ENCODE measurements at places on chromosomes 13 and 19. TPM values are rescaled to one million over a fixed set of nuclear protein-coding genes. Genes with fewer than 3 reads are reported as not detected.
A peak's percentile ranks its signal among the peaks of the same experiment; 100 is the strongest.

DNA sequence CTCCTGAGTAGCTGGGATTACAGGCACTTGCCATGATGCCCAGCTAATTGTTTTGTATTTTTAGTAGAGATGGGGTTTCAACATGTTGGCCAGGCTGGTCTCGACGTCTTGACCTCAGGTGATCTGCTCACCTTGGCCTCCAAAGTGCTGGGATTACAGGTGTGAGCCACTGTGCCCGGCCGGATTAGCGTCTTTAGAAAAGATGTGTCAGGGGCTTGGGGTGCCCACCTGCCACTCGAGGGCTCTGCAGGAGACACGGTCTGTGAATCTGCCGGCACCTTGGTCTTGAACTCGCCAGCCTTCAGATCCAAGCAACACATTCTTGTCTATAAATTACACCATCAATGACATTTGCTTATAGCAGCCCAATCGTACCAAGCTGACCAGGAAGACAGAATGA is 38.8 kb upstream of the TUBGCP3 start:
- DNase-seq = no peak

The KIR2DL4 gene
- total RNA-seq = not detected

DNA sequence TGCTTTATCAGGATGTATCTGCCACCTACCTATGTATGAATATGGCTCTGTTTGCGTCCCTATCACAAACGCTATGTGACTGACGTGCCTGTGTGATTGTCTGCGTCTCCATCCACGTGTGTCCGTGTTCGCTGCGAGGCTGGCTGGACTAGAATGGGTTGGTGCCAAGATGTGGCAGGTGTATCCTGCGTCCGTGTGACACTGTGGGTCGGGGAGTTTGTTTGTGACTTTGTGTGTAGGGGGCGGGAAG is 6.7 kb upstream of the HOOK2 start:
- DNase-seq = no peak

DNA sequence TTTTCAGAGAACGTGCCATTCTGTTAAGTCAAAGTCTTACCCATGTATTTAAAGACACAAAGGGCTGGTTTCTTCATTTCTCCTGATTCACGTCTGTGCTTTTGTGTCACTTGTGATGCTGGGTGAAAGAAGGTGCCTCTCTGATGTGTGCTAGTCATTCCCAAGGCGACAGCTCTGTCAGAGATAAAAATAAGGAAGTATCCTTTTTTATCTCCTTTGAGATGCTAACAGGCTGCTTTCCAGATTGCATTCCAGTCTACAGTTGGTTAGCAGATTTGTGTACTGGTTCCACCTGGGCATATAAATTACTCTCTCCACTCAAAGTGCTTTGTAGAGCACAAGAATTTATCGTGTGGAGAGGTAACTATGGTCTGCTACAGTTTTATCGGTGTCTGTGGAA is 33.5 kb upstream of the DCT start:
- no peak for DNase-seq

DNA sequence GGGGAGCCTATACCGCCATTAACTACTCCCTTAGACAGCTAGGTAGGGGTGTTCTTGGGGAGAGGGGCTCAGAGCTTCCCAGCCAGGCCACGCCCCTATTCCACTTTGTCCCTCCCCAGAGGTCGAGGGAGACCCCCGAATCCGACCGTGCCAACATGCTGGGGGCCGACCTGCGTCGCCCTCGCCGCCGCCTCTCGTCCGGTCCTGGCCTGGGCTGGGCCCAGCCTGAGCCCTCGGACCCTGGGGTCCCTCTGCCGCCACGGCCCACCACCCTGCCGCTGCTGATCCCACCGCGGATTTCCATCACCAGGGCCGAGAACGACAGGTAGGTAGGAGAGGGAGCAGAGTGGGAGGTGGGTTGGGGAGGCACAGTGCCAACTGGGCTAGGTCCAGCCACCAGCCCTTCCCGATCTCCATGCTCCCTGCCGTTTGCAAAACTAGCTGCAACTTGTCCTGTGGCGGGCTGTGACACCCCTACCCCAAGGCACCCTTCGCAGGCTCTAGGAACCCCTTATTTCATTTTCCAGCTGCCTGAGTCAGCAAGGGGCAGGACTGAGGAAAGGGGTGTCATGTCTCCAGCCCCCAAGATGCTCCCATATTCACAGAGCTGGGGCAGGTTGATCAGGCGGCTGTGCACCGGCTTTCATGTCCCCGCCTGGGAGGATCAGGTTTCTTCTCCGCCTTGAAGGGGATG is 2.6 kb upstream of the PDE4A start:
- DNase-seq = no peak

DNA sequence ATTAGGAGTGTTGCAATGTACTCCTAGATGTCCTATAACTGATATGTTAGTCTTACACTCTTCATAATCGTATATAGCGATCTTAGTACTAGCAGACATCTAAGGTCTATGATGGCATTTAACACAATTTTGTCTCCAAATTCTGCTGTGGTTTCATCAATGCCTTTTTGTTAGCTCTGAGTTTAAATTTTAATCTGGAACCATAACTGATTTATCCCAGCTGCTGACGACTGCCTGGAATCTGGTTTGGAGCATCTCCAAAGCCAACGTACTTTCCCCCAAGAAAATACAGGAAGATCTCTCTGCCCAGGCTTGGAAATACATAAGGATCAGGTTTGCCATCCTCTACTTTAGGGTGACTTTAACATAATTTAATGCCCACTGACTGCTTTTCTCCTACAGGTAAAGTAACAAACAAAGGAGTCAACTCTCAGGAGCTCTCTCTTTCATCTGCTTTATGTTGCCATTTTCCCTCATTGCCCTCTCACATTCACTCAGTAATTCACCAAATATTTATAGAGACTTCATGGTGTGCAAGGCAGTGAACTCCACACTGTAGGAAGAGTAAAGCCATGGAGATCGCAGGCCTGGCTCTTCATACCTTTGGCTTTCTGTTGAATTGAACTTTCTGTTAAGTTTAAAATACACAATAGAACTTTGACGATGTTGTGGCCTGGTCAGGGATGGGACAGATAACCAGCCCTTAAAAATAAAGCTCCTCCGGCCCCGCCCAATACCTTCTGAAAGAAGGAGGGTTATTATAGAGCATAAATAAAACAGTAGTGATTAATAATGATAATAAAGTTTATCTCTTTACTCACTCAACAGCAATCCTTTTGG is 23.3 kb upstream of the SPART start:
- no peak for DNase-seq

DNA sequence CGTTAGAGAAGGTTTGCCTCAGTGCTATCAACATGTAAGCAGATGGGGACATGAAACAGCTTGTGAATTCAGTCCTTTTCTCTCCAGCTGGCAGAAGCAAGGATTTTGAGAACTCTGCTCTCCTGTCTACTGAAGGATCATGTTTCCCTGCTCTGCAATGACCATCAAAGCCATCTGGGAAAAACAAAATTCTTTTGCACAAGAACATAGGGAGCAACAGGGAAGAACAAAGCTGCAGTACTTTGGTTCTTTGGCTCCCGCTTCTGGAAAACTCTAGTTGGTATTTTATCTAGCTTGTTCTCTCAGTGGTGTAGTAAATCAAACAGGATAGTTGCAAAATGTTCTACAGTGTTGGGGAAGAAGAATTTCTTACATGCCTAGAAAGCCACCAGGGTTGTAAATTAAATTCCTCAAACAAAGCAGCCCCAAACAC is 270.4 kb downstream of the ENOX1 start:
- DNase-seq = no peak

- no peak for DNase-seq
Measured at GRCh38 chr19:44856421-44857083, 10.5 kb downstream of the NECTIN2 start.

DNA sequence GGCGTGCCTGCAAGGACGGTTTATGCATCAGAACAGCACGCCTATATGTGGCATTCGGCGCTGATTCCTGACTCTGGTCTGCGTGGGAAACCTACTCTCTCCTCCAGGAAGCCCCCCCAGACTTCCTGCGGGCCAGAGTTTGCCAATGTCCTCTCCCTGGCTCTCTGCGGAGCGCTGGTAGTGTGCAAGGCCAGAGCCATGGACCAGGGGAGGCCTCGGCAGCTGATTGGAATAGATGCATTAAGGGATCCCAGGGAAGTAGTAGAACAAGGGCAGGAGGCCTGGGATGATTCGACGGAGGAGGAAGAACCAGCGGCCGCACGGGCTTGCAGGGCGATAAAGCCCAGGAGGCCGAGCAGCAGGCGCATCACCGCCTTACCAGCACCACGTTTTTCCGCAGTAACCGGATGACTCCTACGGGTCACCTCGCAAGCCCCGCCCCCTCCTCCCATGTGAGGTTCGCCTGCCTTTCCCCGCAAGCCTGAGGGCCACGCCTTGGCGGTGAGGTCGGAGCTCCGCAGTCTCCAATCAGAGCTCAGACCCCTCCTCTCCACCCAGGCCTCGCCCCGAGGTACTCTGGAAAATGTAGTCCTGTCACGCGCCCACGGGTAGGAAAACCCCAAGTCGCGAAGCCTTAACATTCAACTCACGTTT is 5.0 kb downstream of the CLEC11A start:
- peak; percentile 90 for DNase-seq

GRCh38 chr19:45526143-45526542 is 18.9 kb downstream of the VASP start:
- DNase-seq = peak; percentile 88

Data from adrenal gland (tissue), 19 donors.